ENCODE measurements at places on chromosomes 7 and 10.

GRCh38 chr7:54332301-54332700, 209.9 kb upstream of the VSTM2A start:
- DNase-seq: no peak

- DNase-seq: no peak
Observed at GRCh38 chr7:32005577-32005976, 64.6 kb downstream of the PDE1C start.

GRCh38 chr7:99863847-99864440, 12.9 kb downstream of the OR2AE1 start:
- no peak for DNase-seq

GRCh38 chr7:21996641-21997040, 50.9 kb upstream of the CDCA7L start:
- DNase-seq: no peak

- DNase-seq: no peak
Observed at GRCh38 chr10:24257588-24257987, 48.6 kb downstream of the KIAA1217 start.

DNA sequence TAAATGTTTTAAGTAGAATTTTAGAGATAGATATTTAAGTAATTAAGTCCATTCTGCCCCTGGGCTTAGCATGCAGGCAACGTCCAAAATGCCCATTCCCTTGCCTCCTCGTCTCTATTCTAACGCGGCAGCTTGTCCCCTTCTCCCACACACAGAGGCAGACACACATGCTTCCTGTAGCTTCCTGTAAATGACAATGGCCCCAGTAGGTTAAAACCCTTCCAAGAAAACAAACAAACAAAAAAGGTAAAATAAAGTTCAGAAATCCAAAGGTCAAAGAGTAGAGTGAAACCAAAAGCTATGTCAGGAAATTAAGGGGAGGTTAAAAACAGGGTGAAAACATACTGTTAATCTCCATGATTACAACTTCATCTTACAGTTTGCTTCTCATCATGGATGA, 857.6 kb downstream of the GATA3 start:
- peak; percentile 9 for DNase-seq

- no peak for DNase-seq
Observed at GRCh38 chr7:97623333-97623732, 108.6 kb upstream of the TAC1 start.

- DNase-seq: no peak
Observed at GRCh38 chr10:52447931-52448353, 133.9 kb downstream of the DKK1 start.

DNA sequence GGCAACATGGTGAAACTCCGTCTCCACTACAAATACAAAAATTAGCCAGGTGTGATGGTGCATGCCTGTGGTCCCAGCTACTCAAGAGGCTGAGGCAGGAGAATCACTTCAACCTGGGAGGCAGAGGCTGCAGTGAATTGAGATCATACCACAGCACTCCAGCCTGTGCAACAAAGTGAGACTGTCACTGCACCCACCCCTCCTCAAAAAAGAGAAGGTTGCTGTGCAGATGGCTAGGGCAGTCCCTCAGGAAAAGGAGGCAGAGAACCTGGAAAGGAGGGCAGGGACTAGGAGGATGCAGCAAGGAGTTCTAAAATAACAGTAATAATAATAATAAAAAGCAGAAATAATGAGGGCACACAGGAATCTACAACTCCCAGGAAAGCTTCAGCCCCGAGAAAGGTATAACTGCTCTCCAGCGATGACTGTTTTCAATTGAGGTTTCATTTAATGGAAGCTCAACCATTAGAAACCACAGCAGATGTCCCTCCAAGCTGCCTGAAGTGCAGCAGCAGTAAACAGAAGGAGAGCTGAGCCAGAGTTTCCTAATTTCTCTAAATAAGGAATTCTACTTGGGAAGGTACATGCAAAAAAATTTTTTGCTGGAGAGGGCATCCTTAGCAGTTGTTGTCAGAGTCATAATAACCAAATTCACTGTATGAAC, 326.5 kb downstream of the GATA3 start:
- no peak for DNase-seq

DNA sequence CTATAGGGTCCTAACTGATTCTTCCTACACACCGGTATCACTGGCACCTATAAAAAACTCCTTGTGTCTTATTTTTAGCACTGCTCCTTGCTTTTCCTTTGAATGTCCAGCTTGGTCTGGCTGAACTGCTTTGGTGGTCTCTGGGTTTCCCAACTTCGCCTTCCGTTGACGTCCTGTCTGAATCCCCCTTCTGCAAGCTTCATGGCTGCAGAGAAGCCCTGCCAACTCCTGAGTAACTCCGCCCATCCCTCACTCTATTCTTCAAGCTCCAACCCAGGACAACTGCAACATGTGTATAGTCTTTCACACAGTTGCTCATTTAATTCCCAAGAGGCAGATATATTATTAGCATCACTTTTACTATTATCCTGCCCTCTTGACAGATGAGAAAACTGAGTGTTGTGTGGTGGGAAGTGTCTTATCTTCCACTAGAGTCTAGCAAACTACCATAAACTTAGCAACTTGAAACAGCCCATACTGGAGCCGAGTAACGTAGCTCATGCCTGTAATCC, 40.9 kb downstream of the MTURN start:
- no peak for DNase-seq

GRCh38 chr10:118234683-118235082, 107.4 kb downstream of the FAM204A start:
- no peak for DNase-seq

GRCh38 chr10:71547876-71548846, 151.4 kb downstream of the CDH23 start:
- peak; percentile 64 for DNase-seq

GRCh38 chr7:149825567-149826343, 12.4 kb upstream of the ZNF862 start:
- DNase-seq: no peak

DNA sequence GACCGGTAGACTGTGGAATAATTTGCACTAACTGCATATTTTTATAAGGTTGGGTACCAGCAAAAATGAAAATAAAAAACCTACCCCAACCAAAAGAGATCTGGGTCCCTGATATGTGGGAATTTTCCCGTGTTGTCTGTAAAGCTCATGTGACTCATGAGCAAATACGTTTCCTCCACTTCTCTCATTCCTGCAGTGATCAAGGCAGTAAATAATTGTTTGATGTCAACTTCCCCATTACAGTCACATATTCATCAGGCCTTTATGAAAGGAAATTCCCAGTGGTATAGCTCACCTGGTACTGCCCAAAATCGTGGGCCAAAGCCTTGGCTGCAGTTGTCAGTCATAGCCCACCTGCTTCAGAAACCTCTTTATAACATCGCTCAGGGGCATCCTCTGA, 166.0 kb upstream of the ANK3 start:
- DNase-seq: no peak

DNA sequence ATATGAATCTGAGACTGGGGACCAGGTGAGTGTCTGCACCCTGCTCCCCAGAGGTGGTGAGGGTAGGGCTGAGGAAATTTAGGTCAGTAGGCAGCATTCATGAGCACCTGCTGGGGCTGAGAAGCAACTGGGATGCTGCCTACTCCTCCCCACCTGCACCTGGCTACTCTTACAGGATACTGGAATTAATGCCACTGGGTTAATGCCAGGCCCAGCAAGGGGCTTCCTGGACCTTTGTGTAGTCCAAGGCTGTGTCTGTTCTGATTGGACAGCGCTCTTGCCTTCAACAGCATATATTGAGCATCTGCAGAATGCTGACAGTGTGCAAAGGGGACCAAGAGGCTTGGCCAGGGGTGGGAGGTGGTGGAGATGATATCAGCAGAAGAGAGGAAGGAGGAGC, 32.1 kb downstream of the ADCYAP1R1 start:
- no peak for DNase-seq

DNA sequence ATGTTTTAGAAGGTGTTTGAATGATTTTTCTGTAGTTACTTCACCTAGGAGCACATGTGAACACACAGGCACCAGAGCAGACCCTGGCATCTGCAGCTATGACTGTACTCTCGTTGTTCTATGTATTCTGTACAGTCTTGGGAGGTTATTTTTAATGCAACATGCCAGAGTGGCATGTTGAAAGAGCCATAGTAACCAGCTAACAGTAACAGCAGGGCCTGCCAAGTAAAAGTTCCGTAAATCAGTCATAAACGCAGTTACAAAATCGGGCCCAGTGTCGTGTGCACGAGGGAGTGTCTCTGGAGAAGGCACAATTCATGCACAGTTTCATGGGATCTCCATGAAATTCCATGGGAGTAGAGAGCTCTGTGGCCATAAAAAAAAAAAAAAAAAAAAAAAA, 108.3 kb upstream of the CDK6 start:
- DNase-seq: no peak

DNA sequence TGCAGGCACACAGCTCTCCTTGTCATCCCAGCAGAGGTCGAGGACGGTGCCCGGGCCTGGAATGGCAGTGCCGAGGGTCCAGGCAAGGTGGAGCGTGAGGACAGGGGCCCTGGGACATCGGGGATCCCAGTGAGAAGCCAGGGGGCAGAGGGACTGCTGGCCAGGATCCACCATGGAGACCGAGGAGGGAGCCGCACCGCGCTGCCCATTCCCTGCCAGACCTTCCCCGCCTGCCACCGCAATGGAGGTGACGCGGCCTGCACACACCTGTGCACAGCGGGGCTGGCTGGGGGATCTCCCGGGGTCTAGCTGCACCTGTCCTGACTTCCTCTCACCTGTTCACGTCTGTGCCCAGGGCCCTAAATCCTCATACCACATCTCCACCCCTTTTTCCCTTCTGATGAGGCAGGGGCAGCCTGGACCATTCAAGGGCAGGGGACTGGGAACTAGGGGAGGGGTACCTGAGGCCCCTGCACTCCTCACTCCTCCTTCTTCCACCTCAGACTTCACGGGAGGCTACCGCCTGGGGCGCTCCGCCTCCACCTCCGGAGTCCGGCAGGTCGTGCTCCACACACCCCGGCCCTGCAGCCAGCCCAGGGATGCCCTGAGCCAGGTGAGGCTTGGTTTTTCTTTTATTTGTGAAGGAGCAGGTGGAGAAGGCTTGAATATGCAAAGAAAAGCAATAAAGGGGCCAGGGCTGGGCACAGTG, 6.9 kb downstream of the NYAP1 start:
- no peak for DNase-seq
